Epithelial cell of proximal tubule (primary cell): ENCODE measurements at places on chromosomes 2 and 18.
A peak's percentile ranks its signal among the peaks of the same experiment; 100 is the strongest.

GRCh38 chr2:211302676-211303075, 746.3 kb downstream of the CPS1 start:
- DNase-seq, result no peak

DNA sequence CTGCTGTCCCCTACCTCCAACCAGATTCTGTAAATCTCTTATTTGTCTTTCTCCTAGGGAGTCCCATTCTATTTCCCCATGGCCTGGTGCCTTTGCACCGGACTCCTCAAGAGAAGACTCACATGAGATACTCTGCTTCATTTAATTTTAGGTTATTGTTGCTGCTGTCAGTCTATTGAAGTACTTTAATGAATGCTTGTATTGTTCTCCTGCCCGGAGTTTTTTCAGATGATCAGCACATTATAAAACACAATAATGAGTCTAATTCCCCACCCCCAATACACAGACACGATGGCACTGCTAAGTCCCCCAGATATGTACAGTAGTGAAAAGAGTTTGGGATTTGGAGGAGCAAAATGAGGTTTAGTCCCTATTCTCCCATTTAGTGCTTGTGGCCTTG, 58.9 kb downstream of the HAUS1 start:
- no peak for DNase-seq

DNA sequence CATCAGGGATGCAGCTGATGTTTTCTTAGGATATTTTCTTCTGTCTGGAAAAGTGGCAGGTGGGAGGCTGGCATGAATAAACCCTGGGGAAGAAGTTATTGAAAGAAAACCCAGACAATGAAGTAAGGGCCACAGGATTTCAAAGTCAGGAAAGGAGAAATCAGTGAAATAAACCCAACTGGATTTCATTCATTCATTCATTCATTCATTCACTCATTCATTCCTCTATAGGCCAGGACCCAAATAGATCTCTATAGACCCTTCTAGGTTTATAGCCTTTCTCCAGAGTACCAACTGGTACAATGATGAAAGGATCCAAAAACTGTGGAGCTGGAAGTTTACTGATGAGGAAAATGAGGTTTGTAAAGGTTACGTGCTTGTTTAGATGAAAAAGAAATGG, 67.3 kb upstream of the DNMT3A start:
- no peak for DNase-seq

DNA sequence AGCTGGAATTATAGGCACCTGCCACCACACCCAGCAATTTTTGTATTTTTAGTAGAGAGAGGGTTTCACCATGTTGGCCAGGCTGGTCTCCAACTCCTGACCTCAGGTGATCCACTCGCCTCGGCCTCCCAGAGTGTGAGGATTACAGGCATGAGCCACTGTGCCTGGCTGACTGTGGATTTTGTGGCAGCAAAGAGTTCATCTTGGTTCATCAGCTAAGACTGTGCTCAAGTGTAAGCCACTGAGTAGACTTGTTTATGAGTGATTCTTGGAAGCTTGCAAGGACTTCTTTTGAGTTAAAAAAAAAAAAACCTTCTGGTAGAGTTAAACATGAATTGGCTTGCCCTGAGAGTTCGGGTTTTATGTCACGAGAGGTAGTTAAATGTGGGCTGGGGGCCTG, 34.7 kb downstream of the CD8B start:
- no peak for DNase-seq

DNA sequence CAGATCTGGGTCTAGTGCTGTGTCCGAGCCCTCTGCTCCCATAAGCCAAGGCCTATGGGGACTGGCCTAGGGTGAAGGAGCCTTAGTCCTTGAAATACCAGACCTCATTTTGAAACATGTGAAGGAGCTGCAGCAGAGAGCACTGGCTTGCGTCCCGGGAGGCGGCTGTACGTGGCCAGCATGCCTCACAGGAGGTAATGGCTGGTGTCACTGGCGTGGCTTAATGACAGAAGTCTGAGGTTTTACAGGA, 72.7 kb upstream of the OTOS start:
- no peak for DNase-seq

GRCh38 chr2:176848844-176849243, 363.8 kb upstream of the HNRNPA3 start:
- DNase-seq, result no peak

DNA sequence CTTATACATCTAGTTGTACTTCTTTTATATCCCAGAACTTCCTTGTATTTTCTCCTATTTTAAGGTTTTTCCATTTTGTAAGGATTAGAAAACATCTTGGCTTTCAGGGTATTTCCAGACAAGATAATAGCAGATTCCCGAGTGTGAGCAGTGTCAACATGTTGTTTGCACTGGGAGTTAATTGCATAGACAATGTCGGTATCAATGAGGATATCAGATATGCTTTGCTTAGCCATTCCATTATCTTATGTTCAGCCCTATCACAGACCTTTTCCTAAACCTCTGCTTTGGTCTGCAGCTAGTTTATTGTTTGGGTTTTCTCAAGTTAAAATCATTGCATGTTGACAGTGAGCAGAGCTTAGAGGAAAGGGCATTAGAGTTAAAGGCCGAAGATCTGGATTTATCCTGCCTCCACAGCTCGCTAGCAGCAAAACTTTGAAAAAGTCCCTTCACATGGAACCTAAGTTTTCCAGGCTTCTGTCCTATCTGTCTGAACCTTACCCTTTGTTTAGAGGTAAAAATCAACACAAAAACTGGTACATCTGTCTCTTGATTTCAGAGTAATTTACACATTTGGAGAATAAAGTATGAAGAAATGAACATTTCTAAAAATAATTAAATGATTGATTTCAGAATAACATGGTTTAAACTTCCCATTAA, 355.4 kb downstream of the KIAA1328 start:
- no peak for DNase-seq

GRCh38 chr18:56841836-56842235, 190.7 kb downstream of the WDR7 start:
- no peak for DNase-seq

DNA sequence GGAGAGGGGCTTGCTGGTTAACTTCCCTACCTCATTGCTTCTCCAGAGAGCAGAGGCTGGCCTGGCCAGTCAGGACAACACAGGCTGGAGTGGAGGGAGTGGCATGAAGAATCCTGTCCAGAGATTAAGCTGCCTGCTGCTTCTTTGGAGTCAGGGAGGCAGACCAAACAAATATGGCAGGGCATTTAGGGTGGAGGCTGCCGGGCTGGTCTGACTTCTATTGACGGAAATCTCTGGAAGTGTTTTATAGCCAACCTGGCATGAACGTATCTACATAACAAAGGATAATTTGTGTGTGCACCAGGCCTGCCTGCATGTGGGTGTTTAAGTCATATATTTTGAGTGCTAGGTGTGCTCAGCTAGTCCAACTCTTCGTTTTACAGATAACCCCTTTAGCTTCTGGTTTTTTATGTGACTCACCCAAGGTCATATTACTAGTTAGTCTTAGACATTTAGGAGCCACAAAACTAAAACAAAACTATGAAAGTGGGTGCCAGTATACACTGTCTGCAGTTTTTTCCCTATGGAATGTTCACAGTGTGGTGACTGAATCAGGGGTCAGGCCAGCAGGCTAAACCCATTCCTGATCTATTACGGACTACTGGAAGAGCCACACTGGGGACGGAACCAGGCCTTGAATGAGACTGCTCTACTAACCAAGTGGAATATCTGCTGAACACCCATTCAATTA, 5.5 kb downstream of the NPC1 start:
- no peak for DNase-seq

- peak; percentile 12 for DNase-seq
These were observed 37.9 kb downstream of the SS18 start for GRCh38 chr18:26052505-26052904.

- no peak for DNase-seq
These were observed 118.8 kb upstream of the B3GNT2 start for GRCh38 chr2:62076980-62077638.

DNA sequence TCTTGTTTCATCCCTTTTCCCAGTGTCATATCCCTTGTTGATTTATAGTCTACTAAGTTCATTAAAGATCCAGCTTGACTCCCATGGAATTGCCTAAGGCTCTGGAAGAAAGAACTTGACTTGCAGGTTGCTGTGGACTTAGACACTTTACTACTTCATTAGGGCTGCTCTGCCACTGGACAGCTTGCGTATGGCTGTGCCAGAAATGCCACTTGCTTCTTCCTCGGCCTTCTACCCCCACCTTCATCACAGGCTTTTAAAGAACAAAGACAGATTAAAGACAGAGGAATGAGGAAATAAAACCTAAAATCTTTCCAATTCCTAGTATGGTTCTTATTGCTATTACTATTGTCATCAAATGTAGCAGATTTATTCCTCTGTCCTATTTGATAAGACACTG, 591.7 kb downstream of the BCL11A start:
- no peak for DNase-seq

DNA sequence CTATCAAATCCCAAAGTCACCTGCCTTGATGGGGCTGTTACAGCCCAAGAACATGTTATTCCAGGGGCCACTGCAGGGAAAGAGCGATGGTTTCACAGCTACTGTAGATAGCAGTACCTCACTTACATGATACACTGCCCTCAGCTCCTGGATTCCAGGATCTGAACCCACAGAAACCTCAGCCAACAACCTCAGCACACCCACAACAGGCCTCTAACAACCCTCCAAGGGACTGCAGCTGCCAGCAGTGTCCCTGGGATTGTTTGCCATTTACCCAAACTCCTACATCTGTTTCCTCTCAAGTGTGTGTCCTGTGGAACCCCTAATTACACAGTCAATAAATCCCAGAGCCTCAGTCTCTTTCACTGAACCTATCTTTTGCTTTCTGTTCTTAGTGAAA, 28.2 kb downstream of the OSBPL1A start:
- no peak for DNase-seq

DNA sequence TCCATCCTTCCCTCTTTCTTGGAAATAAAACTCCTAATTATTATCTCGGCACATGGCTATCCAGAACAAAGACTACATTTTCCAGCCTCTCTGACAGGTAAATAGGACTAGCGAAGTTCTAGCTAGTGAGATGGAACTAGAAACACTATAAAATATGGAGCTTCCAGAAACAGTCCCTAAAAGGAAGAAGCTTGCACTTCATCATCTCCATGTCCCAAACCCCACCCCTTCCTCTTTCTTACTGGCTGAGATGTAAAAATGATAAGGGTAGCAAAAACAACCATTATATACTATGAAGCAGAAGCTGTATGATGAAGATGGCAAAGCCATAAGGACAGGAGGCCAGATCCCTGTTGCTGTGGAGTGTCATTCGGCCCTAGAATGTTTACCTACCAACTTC, 11.7 kb upstream of the ACTR2 start:
- DNase-seq, result no peak

GRCh38 chr18:36088256-36088655, 20.9 kb upstream of the RPRD1A start:
- DNase-seq, result no peak

DNA sequence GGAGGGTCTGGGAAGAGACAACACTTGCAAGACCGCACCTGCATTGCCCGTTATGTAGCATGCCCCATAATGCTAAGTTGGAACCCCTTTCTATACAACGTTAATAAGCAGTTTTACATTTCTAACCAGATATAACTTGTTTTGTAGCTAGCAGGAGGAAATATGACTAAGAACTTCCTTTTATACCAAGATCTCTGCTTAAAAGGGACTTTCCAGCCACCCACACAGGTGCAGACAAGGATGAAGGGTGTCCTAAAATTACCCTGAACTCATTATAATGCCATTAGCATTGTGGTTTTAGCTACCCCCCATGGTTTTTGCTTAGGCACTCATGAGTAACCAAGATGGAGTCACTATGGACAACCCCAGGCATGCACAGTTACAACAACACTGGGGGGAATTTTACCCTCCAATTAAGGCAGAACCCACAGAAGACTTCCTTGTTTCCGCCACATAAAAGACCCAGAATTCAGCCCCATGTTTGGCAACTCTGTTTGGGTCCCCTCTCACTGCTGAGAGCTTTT, 362.8 kb downstream of the CBLN2 start:
- no peak for DNase-seq

GRCh38 chr2:224847961-224848850, 132.0 kb upstream of the CCDC195 start:
- DNase-seq, result peak; percentile 38

DNA sequence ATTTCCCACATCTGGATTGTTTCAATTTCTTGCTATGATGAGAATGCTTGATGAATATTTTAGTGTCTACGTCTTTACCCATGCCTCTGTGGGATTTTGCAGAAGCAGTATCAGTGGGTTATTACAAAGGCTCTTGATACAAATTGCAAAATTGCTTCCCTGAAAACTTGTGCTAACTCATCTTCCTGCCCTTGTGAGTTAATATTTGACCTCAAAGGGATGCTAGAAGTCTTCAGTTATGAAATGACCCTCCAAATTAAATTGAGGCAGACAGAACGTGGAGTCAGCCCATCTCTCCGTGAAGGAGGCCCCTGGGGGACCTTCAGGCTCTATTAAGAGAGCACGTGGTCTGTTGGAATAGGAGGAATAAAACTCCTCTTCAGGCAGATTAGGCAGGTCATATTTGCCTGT, 239.2 kb upstream of the HS6ST1 start:
- DNase-seq, result no peak

- DNase-seq, result no peak
These were observed 521.2 kb upstream of the FANCL start for GRCh38 chr2:58762176-58762781.

GRCh38 chr2:118882693-118883336, 35.4 kb upstream of the EN1 start:
- DNase-seq, result no peak

- DNase-seq, result no peak
These were observed 91.9 kb upstream of the CELF4 start for GRCh38 chr18:37657493-37657892.

DNA sequence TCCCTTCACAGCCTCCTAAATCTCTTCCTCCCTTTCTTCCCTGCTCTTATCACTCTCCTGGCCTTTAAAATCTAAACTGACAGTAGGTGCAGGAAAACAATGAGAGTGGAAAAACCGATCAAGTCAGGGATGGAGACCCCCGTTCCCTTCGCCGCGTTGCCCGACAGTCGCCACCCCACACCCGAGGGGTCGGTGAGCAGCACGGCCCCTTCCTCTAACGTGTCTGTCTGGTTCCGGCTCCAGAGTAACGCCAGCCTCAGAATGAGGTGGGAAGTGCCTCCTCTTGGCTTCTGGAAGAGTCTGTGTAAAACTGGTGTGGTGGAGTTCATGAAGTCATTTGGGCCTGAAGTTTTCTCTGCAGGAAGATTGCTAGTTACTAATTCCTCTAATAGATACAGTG, 138.6 kb downstream of the NFATC1 start:
- DNase-seq, result no peak

GRCh38 chr2:180050246-180050645, 43.1 kb upstream of the CWC22 start:
- no peak for DNase-seq

DNA sequence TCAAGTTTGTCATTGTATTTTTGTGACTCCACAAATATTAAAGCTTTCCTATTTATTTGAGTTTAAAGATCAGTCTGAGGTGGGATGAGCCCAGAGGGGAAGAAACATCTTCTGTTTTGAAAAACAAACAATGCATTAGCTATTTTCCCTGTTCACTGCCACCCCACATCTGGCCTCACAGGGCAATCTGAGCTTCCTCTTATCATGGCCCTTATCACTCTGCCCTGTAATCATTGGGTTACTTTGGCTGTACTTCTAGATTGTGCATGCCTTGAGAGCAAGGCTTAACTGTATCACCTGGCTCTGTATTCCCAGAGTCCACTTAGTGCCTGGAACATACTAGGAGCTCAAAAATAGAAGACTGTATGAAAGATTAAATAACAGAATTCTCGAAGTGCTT, 241.6 kb upstream of the NT5C1B start:
- no peak for DNase-seq
